ENCODE measurements at places on chromosomes 6 and 20. TPM values are rescaled to one million over a fixed set of nuclear protein-coding genes. Genes with fewer than 3 reads are reported as not detected.

DNA sequence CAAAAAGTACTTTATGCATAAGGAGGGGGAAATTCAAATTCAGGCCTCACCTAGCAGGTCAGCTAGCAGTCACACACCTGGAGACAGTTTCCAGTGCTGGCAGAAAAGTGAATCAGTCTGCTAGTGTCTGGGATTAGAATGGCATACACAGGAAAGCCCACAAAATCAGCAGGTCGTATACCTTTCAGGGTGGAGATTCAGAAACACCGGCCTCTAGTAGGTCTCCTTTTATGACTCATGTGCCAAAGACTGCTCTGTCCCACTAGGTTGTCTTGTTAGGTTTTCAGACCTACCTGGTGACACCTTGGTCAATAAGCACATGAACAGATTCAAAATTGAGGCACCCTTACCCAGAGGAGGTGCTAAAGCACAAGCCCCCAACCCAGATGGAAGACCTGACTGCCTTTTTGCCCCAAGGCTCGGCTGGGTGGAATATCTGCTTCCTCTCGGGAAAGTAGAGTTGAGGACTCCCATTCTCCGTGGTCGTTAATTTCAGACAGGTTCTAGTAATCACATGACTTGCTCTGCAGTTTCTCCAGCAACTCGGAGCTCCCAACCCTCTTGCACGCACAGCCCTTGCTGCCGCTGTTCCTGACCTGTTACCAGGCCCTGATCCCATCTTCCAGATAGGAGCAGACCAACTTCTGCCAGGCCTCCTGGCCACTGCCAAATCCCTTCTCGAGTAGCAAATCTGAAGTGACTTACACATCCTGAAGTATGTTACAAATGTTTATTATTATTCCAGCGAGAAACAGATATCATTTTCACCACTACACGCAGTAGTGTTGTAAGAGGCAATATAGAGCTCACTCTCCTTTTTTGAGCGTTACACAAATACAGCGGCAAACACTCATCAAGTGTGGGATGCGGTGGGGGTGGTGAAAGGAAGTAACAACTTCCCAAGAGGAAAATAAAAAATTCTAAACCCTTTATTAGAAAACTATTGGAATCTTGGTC, 46.6 kb downstream of the AGPAT4 start:
- H3K4me3 ChIP-seq, result no peak overlapping the region
- no peaks in the 10 kb centered on the region for H3K36me3 ChIP-seq
- peak; percentile 39 for DNase-seq
- no peaks in the 10 kb centered on the region for H3K4me1 ChIP-seq
- H3K27ac ChIP-seq, result no peak overlapping the region
- H3K27me3 ChIP-seq, result no peaks in the 10 kb centered on the region

- H3K27me3 ChIP-seq, result no peaks in the 10 kb centered on the region
- H3K27ac ChIP-seq, result no peak overlapping the region
- H3K4me1 ChIP-seq, result no peaks in the 10 kb centered on the region
- H3K36me3 ChIP-seq, result no peaks in the 10 kb centered on the region
Observed at GRCh38 chr6:4383910-4384638, 248.7 kb upstream of the ECI2 start.

DAAM2 gene
- 25.9 TPM for total RNA-seq

DNA sequence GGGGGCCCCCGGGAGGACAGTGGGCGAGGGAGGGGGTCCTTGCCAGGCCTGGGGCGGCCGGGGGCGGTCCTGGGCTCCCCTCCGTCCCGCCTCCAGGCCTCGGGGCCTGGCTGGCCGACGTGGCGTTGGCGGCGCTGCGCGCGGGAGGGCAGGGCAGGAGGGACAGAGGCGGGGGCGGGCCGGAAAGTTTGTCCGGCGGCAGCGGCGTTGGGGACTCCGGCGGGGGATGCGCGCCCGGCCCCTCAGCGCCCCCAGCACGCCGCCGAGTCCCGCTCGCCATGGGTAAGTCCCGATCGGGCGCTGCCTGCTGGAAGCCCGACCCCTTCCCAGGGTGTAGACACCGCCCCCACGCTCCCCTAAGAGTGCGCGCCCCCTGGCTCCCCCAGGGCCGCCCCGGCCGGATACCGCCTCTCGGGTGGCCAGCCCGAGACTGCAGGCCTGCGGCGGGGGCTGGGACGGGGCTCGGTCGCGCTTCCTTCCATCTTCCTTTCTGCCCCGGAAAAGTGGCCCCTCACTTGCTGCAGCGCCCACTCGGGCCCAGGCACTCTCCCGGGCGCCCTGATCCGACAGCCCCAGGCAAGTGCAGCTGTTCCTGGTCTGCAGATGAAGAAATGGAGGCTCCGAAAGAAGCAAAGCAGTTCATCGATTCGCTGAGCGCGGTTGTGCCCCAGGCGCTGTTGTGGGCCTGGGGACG, at the start of gene SLC2A10:
Gene SLC2A10, plus strand, starts transcription at position 191 of the 694 bp plus-strand sequence. Its CDS starts 88 bp downstream, at position 279.
- H3K4me3 ChIP-seq, result peak within 1 kb of the TSS; percentile 63
- peak within 1 kb of the TSS; percentile 60 for H3K27ac ChIP-seq
- DNase-seq, result peak; percentile 58
- peaks cover 2% of the 10 kb centered on the region for H3K36me3 ChIP-seq

DNA sequence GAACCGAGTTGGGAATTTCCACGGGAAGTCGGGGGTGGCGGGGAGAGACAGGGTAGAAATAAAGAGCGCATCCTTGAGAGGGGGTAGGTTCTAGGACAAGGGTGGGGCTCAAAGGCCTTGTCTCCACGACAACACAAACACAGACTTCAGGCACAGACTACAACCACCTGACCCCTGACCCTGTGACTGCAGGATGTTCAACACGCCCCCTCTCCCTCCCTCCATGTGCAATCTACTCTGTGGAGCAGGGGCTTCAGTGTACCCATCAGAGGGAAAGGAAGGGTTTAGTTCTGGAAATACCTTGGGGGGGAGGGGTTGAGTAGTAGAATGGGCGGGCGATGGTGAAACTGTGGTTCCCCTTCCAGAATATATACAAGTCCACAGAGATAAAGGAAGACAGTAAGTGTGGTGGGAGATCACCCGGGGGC, 651 bp upstream of the TAPBP start:
- H3K36me3 ChIP-seq, result peaks cover 12% of the 10 kb centered on the region
- H3K4me3 ChIP-seq, result peak overlapping the region; percentile 97
- H3K27ac ChIP-seq, result peak overlapping the region; percentile 98
- H3K27me3 ChIP-seq, result no peaks in the 10 kb centered on the region
- DNase-seq, result peak; percentile 73

DNA sequence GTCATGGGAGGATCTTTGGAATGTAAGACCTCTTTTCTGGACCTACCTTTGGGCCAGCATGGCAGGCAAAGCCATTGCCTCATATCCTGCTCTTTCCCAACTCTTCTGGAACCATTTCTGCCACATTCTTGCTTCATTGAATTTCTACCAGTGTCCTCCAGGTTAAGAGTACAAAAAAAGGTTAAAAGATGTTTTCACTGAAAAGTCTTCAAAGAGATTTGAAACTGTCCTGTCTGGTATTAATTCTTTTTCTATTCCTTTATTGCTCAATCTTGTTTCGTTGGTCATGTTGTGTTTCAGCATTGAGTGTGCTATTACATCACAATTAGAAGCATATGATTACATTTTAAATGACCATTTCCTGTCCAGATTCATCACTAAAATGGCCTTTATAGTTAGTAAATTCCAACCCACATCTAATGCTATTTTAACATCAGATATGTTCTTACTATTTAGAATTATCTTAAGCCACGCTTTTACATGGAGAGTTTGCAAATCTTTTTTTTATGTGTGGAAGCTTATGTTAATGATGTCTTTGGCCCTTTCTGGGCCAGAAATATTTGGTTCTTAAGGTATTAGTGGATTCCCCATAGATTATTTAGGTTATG, 450.9 kb downstream of the GJA1 start:
- peaks cover 11% of the 10 kb centered on the region for H3K4me1 ChIP-seq
- no peaks in the 10 kb centered on the region for H3K27me3 ChIP-seq
- no peak for DNase-seq
